ENCODE measurements at places on chromosomes 5 and 9.
A peak's percentile ranks its signal among the peaks of the same experiment; 100 is the strongest.

DNA sequence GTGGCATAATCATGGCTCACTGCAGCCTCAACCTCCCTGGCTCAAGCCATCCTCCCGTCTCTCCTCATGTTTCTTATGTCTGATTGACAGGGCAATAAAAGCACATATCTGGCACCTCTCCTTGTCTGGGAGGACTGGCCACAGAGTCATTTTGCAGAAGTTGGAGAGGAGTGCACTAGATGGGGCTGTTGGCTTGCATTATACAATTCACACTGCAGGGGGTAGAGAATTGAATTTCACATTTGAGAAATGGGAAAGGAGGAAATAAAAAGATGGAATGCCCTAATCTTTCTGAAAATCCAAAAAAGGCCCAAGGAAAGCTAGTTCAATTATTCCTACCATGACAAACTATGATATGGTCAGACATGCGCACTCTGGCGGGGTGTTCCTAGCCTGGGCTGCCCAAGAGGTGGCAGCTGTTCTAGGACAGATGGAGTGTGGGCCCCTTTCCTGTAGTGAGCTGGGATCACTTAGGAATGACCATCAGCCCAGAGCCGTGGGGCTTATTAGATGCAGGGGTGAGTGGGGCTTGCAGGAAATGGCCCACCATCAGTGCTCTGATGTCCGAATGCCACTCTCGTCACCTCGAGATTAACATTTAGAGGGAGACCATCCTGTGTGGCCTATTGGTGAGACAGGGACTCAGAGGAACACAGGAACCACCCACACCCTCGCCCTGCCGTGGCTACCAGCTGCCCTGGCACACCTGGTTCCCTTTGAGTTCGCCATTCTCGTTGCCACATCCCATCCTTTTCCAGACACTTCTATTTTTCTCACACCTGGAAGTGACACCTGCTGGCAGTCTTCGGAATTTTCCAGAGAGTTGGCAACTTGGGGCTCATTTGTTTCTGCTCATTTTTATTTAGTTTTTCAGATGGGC lies 21.8 kb upstream of the ANKRD18A start:
- DNase-seq: peak; percentile 24

- DNase-seq: no peak
Observed at GRCh38 chr9:31393240-31393639, 991.2 kb upstream of the ACO1 start.

DNA sequence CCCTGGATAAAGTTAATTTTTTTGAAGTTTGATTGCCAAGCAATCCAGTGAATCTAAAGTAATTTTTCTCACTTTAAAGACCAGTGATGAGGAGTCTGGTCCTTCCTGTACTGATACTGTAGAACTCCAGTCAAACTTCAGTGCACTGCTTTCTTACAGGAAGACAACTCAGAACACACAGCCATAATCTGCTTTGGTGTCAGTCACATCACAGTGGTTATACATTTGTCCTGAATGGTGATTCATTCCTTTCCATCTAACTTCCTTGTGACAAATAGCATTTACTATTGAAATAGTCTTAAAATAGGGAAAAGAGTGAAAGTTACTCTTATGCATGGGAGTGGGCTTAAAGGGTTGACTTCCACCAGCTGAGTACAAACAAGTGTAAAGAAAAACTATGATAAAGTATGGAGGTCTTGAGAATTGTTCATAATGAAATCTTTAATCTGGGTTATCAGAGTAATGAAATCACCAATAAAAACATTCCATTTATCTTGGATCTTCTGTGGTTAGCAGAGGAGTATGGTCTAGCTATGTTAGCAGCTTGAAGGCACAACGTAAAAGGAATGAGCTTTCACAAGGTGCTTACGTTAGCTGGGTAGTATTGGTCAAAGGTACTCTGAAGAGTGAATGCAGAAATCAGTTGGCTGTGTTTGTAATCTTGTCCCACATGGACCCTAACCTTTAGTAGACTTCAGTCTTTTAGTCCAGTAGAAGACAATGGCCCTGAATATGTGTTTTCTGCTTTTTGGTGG lies 41.5 kb downstream of the DCP2 start:
- DNase-seq: peak; percentile 15

DNA sequence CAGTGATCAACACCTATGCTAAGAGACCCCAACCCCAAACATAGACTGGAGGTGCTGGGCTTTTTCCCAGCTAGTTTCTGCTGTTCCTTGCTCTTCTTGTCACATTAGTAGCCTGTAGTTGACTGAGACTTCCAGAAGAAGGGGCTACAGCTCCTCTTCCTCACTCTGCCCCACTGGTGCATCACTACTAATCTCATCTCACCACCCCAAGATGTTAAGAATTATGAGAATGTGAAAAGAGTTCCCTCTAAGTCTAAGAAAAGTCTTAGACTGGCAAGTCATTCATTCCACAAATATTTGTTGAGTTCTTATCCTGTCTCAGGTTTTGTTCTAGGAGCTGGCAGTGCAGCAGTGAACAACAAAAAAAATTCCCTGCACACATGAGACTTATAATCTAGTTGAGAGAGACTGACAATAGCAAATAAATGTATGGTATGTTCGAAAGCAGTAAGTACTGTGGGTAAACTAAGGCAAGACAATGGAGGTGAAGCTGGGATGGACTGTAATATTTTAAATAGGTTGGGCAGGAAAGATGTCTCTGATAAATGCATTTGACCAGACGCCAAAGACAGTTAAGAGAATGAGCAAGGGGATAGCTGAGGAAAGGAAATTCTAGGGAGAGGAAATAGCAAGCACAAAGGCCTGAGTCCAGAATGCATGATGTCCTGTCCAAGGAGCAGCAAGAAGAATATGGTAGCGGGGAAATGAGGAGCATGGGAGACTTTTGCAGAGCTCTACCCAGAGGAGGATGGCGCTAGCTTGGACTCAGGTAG lies 92.3 kb downstream of the PTCD2 start:
- DNase-seq: no peak

DNA sequence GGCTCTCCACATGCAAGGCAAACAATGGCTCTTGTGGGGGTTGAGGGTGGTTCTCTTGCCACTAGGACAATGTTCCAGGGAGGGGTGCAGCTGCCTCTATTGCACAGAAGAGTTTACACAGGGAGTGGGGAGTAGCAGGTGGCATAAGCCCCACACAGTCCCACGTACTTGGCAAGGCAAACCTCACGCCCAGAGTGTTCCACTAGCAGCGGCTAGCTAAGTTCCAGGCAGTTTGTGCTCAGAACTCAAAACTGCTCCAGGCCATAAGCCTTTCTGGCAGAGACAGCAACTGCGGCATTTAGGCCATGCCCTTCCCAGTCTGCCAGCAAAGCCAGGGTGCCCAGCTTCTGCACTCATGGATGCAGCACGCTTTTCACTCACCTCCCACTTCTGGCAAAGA lies 29.0 kb upstream of the BTNL3 start:
- DNase-seq: no peak

DNA sequence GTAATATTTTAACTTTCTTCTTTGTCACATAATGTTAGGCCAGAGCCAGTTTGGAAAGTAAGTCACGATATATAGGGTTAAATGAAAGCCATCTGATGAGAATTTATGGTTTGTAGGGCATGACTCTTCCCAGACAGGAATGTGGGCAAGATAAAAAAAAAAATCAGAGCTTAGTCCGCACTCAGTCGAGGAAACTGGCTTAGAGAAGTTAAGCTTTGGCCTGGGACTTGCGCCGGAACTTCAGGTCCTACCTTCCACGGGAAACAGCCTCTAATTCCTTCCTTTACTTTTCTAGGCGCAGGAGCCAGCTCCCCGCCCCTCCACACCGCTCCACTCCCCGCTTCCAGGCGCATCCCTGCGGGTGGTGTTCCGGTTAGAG lies 475 bp downstream of the DDX31 start:
- no peak for DNase-seq

- no peak for DNase-seq
Observed at GRCh38 chr9:29644514-29644913, 2071.2 kb upstream of the C9orf72 start.

GRCh38 chr9:16871336-16872151 lies 1.1 kb upstream of the BNC2 start:
- no peak for DNase-seq

GRCh38 chr5:2633992-2634391 lies 117.5 kb downstream of the IRX2 start:
- DNase-seq: no peak

DNA sequence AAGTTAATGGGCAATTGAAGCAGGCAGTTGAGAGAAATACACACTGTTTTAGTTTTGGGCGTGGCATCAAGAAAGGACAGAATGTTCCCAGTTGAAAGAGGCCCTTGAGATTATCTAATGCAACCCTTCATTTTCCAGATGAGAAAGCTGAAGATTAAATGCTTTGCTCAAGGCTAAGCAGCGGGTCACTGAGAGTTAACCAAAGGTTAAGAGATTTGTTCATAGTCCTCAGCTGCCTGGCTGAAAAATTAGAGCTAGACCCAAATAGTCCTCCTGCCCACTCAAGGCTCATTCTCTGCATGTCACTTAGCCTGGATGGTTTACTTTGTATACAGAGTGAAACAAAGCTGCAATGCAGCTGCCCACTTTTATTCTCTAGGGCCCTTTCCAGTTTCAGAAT lies 46.7 kb upstream of the MAMDC2 start:
- DNase-seq: no peak

GRCh38 chr5:147336876-147337275 lies 102.0 kb downstream of the STK32A start:
- no peak for DNase-seq

DNA sequence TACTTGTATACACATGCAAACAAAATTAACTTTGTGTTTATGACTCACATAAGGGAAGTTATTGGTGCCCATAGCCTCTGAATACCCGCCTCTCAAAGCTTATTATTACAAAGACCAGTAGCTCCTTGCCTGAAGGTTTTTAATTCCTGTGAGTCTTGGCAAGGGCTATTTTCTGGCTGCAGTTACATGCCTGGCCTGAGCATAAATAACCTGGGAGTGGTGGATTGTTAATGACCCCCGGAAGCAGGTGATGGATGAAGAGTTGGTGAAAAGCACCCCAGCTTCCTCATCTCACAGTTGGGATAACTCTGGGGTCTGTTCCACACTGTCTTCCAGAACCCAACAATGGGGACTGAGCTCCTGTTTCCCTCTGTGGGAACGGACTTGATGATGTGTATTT lies 594.5 kb downstream of the PDE4D start:
- DNase-seq: no peak

GRCh38 chr9:71916834-71917534 lies 5.5 kb downstream of the C9orf85 start:
- DNase-seq: peak; percentile 51

DNA sequence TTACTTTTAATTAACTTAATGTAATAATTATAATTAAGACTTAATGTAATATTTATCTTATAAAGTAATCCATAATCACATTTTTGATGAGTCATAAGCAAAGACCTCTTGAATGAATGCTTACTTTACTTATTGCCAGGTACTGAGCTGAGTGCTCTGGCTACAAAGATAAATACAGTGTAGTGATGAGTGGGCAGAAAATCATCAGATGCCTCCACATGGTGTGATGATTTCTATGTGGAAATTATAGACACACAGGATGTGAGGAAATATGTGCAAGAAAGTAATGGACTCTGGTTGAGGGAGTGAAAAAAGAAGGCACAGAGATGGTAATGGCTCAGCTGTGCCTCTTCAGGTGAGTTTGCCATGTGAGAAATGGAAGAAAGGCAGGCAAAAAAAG lies 422.6 kb upstream of the CD180 start:
- no peak for DNase-seq

GRCh38 chr9:34463098-34463900 lies 4.7 kb downstream of the DNAI1 start:
- DNase-seq: no peak

GRCh38 chr5:135977375-135977928 lies 22.7 kb upstream of the LECT2 start:
- peak; percentile 67 for DNase-seq

DNA sequence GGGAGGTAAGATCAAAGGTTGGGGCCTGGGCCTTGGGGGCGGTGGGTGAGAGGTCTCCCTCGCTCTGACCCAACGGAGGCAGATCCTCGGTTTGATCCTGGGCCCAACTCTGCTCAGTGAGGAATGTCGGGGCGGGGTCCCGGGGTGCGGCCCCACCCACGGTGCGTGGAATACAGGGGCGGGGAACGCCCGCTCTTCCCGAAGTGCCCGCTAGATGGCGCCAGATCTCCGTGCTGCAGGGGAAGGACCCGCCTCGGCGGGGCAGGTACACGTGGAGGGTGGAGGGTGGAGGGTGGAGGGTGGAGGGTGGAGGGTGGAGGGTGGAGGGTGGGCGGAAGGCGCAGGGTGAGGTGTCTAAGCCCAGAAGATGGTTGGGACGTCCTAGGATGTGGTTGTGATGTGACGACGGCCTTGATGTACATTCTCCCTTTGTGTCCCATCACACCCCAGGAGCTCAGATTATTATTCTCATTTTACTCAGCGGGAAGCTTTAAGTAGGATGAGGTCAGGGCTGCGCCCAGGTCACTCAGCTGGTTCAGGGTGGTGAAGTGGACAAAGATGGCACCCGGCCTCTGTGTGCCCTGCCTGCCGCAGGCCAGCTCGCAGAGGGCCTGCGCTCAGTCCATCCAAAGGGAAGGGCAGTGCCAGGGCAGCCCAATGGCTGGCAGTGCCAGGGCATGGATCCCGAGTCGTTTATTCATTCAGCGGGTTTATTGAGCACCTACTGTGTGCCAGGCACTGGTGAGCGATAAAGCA lies 9.4 kb upstream of the RPS14 start:
- DNase-seq: peak; percentile 74

DNA sequence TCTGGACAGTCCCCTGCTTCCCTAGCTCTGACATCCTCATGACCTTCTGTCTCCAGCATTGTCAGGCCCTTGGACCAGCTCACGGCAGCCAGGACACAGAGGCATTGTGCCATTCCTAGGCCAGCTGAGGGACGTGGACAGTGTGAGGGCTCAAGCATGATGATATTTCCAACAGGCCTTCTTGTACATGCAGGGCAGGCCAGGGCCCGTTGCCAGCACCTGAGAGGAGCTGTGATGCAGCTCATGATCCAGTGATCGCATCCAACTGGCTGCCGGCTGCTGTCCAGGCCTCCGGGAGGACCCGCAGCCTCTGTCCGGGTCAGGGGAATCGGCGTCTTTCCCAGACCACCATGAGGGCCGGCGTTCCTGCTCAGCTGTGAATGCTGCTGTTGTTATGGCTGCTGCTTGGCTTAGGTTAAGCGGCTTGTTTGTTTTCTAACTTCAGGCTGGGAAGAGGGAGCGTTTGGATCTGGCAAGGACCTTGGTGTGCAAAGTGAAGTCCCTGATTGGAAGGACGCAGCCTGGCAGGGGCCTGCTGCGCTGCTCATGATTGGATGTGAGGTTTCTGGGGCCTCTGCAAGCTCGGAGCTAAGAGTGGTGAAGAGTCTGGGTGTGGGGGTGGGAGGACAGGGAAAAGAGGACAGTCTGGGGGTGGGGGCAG lies 53.8 kb downstream of the PDZD2 start:
- no peak for DNase-seq

DNA sequence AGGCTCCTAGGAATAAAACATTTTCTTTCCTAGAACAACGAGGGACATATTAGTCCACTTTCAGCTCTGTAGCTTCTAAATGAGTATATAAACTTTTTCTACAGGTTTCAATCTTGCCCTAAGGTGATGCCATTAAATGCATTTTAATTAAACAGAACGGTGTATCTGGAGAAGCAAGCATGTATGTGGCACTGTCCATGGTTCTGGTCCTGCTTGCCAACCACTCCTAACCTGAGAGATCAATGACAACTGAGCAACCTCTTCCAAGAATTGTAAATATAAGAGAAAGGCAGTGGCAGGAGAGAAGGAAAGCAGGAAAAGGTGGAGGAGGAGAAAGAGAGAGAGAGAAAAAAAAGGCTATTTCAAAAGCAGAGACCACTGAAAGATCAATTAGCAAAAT lies 95.6 kb upstream of the SPOCK1 start:
- no peak for DNase-seq

- DNase-seq: no peak
Observed at GRCh38 chr5:170141636-170142035, 35.9 kb downstream of the FOXI1 start.

GRCh38 chr9:94700445-94700844 lies 26.1 kb upstream of the AOPEP start:
- no peak for DNase-seq

Data from large intestine (tissue), 12 donors.